ENCODE measurements at places on chromosomes 7 and 10.

GRCh38 chr7:128167042-128167701, 73.9 kb upstream of the LEP start:
- no peak for DNase-seq

DNA sequence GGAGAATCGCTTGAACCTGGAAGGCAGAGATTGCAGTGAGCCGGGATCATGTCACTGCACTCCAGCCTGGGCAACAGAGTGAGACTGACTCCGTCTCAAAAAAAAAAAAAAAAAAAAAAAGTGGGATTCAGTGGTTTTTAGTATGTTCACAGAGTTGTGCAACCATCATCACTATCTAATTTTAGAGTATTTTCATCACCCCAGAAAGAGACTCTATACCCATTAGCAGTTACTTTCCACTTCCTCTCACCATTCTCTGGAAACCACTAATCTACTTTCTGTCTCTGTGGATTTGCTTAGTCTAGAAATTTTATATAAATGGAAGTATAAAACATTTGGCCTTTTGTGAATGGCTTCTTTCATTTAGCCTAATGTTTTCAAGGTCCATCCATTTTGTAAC, 113.4 kb downstream of the ST7 start:
- no peak for DNase-seq

DNA sequence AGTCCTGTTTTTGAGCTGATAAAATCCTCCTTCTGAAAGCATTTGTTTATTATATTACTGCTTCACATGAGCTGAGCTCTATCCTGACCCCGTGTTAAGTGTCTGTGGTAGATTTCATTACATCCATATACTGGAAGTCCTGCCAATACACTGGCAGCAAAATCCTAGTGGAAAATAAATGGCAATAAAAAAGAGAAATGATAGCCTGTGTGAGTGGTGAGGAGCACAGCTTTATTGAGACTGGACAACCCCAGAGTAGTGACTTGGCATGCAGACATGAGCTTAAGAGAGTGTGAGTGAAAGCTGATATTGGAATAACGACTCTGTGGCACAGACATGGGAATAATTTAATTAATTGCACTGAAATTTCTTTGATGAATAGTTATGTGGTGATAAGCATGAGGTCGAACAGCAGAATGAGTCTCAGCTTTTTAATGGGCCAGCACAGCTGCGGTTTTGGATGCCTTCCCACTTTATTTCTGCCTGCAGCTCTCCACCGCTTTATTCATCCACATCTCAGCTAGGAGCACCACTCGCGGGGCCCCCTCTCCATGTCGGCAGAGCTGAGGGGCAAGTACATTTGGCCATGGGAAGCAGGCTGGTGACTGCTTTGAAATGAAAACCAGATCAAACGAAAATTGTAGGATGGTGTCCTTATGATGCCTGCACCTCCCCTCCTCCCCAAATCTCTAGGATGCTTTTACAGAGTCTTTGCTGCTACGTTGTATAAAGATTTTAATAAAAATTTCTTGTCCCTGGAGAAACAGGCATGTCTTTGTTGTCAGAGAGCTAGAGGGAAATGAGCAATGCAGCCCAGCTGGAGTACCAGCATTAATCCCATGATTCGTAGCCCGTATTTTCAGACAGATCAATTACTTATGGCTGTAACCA, 494.3 kb downstream of the AUTS2 start:
- DNase-seq = no peak

DNA sequence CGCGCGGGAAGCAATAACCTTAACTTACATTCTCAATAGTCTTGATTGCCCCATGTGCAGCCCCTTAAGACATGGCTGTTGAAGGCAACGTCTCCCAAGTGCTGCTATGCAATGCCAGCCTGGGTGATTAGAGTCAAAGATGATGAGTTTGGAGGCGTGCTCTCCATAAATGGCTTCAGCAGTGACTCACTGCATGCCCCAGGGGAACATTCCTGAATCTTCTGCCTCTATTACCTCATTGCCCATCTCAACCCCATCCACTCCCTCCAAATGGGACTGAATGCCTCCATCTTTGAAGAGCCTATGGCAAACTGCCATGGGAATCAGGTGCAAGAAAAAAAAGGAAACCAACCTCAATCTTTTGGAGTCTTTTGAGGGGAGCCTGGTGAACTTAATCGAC, 282.8 kb downstream of the SNX10 start:
- no peak for DNase-seq

DNA sequence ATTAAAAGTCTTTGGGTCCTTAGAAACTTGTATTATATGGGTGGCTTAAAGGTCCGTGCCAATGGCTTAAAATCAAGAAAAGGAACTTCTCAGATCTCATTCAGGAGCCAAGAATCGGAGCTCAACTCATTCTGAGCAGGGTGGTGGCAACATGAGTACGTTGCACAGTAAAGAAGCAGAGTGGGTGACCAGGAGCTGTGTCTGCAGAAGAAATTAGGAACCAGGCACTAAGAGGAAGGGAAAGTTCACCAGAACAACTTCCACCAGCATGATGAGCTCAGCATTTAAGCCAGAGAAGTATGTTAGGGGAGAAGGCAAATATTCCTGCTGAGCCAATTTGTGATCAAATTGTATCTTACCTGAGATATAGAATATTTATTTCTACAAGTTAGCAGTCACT, 236.0 kb upstream of the NRP1 start:
- DNase-seq = no peak

DNA sequence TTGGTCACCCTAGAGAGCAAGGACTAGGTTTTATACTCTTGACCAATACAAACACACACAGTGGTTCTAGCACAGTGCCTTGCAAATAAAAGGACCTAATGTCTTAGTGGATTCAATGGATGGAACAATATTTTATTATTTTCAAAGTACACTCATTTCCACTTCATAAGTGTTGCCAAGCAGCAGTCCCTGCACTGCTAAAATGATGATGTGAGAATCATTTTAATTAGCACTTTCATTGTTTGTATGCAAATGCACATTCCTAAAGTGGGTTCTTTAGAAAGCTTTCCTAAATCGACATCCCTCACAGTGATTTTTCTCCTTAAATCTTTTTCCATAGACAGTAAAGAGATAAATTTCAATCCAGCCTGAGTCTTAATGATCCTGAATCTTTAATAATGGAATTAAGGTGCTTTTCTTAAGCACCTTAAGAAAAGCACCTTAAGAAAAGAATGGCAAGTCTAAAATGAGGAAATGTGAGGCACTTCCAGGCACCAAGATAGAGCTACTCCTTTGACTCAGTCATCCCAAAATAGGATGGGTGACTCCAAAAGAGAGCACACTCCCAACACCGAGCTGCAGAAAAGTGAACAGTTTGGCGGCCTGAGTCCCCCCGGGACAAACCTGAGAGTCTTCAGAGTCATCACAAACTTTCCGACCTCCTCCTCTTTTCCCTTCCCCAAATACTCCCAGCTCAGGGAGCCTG, 84.5 kb downstream of the SORBS1 start:
- DNase-seq = no peak

DNA sequence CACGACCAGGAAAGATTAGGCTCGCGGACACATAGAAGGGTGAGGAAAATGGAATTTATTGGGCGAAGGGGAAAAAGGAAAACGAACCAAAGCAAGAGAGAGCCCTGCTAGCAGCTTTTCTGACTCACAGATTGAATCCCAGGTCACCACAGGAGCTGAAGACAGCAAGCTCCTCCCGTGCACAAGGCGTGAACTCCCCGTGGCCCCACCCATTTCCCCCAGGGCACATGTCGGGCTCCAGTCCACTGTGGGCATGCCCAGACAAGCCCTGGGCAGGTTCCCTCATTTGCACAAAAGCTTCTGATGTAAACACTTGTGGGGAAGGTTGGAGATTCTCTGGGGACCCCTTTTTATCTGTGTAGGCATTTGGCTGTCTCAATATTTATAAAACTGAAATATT, 582.4 kb downstream of the SUGCT start:
- DNase-seq = no peak

GRCh38 chr10:79166741-79167140, 98.0 kb downstream of the ZMIZ1 start:
- no peak for DNase-seq

DNA sequence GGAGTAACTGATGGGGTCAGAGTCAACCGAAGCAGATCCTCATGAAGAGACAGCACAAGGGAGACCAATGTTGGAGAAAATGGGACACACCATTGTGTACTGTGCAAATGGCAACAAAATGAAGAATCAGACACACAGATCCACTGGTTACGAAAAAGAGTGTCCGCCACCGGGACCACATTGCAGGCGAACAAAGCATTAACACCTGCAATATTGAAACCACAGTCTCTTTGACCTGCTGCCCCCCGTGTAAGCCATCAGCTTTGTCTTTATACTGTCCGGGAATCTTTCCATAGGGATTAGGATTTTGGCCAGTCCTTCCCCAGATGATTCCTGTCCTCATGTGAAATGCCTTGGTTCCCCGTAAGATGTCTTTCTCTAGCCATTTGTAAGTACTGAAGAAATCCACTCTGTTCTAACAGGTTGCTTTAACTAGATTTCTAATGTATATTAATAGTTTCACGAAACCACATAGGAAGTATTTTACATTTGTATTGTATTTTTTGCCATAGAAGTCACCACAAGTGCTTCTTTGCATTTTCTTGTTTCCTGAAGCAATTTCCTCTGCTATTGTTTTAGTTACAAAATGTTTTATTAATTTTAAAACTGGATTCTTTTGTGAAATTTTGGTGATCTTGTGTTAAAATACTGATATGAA, 140.8 kb upstream of the NFE2L3 start:
- DNase-seq = no peak

GRCh38 chr7:96401200-96401599, 79.3 kb upstream of the SLC25A13 start:
- DNase-seq = no peak

- DNase-seq = no peak
Observed at GRCh38 chr10:70747192-70747965, 37.8 kb downstream of the TBATA start.

DNA sequence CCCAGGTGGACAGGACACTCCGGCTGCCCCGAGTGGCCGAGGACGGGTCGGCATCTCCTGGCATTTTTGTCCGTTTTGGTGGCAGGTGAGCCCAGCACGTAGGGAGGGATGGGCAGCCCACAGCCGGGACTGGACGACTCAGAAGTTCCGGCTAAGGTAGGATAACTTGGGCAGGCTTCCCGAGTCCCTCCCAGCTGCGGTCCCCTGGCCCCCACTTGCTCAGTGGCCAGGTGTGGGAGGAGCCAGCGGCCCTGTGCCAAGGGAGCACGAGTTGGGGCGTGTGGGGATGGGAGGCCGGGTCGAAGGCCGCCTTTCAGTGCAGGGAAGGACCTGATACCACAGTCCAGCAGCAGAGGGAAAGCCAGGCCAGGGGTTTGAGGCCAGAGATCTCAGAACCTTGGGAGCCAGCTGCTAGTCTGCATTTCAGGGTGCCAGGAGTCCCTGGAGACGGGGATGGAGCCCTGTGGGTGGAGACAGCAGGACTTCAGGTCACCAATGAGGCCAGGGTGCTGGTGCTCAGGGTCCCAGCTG, 58.5 kb downstream of the PWWP2B start:
- no peak for DNase-seq

DNA sequence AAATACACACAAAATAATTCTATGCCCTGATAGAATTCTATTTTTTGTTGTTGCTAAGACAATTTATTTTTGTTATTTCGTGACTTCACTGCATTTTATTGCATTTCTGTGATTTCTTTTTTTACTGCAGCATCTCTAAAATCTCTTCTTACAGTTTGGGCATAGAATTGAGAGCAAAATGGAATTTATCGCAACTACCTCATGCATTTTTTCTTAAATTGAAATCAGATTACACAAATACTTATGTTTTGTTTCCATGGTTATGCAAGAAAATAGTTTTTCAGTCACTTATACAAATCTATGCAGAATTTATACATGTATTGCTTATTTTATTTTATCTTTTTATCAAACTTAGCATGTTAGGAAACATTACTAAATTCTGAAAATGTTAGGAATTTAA, 781.8 kb upstream of the LRRTM3 start:
- no peak for DNase-seq

GRCh38 chr10:113304726-113305125, 248.1 kb upstream of the HABP2 start:
- no peak for DNase-seq

GRCh38 chr7:15723841-15724240, 37.4 kb upstream of the MEOX2 start:
- DNase-seq = no peak

GRCh38 chr10:12130237-12130872, 878 bp downstream of the SEC61A2 start:
- peak; percentile 35 for DNase-seq

DNA sequence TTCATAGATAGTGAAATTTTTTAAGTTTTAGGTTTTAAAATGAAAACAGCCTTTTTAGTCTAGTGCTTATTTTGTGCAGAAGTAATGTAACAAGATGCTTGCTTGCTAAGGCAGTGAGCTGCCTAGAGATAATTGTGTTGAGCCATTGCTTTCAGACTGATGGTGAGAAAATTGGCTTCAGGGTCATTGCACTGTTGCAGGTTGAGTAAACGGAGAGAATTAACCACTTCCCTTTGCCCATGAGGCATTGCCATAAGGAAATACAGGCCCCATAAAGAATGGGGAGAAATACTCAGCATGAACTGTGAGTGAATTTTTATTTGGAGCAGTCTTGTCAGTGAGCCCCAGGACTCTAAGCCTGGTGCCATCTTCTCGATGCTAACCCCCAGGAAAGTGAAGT, 140.5 kb downstream of the LRRC4 start:
- no peak for DNase-seq

DNA sequence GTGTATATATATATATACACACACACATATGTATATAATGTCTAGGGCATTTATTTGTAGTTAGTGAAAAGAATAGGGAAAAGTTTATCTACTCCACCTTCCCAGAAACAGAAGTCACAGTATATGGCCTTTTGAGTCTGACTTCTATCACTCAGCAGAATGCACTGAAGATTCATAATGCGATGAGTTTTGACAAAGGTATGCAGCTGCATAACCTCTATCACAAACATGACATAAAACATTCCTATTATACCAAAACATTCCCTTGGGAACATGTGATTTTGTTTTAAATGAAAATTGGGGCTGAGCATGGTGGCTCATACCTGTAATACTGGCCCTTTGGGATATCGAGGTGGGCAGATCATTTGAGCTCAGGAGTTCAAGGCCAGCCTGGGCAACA, 137.3 kb upstream of the EEPD1 start:
- DNase-seq = no peak

GRCh38 chr7:150371996-150372270, 3.3 kb downstream of the REPIN1 start:
- DNase-seq = no peak

DNA sequence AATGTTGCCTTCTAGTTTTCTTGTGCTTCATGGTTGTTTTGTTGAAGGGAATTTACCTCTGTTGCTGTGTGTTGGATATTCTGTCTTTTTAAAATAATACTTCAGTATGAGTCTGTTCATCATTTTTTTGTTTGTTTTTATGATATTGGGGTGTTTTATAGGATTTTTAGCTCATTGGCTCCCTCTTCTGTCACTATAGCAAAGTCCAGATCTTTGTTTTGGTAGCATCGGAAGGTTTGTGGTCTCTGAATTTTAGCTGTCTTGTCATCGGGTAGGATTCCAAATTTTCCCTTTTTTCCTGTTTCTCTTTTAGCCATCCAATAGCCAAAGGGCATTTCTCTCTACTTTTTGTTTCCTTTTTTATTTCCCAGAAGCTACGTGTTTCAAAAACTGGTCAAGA, 91.4 kb downstream of the EXOC4 start:
- DNase-seq = no peak

- peak; percentile 55 for DNase-seq
Observed at GRCh38 chr7:44633254-44634186, 27.1 kb downstream of the OGDH start.

- no peak for DNase-seq
Observed at GRCh38 chr10:35998026-35998425, 355.9 kb upstream of the FZD8 start.

Measured in CD4-positive, alpha-beta T cell treated with Interleukin-6 at 100 ng/mL for 8 hours (primary cell).